ENCODE measurements at places on chromosomes 2 and 18.
A peak's percentile ranks its signal among the peaks of the same experiment; 100 is the strongest.

DNA sequence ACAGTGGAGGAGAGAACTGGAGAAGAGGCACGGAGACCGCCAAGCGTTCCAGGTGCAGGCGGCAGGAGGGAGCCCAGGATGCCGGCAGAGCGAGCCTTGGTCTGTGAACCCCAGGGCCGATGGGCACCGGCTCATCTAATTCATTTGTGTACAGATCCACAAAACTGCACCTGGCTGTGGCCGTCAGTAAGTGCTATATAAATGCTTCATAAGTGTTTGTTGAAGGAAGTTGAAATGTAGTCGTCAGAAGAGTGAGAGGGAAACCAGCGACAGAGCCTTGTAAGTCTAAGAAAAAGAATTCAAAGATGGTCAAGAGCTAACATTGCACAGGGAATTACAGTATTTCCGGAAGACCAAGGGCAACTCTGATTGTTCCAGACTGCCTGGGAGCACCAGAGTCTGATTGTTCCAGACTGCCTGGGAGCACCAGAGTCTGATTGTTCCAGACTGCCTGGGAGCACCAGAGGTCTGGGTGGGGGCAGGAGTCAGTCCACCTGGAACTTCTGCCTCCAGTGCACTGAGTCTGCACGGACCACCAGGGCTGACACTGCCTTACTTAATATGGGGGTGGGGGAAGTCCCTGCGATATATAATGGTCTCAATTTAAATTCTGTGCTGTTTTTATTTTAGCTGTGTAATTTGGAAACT lies 112.3 kb downstream of the BCL2 start:
- DNase-seq = no peak

GRCh38 chr2:44290261-44290660 lies 15.0 kb downstream of the SLC3A1 start:
- DNase-seq = no peak

GRCh38 chr2:159501743-159502142 lies 114.6 kb downstream of the BAZ2B start:
- DNase-seq = no peak

DNA sequence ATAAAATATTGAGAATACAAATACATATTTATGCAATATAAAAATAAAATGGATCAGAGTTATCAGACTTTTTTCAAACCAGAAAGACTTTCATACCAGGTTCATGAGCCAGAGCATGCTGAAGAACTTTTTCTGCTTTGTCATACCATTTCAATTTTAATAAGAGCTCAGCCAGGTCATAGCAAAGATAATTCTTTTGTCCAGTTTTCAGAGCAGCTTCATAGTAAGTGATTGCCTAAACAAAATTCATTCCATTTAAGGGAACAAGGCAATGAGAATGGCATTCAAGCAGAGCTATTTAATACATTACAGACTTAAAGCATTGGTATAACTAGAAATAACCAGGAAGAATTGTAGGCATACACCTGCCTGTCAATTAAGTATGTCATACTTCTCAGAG lies 42.3 kb downstream of the TTC21B start:
- DNase-seq = no peak

- no peak for DNase-seq
These were observed 61.2 kb upstream of the RAB27B start for GRCh38 chr18:54767098-54767497.

- no peak for DNase-seq
These were observed 27.5 kb downstream of the ZNF516 start for GRCh38 chr18:76467371-76468190.

DNA sequence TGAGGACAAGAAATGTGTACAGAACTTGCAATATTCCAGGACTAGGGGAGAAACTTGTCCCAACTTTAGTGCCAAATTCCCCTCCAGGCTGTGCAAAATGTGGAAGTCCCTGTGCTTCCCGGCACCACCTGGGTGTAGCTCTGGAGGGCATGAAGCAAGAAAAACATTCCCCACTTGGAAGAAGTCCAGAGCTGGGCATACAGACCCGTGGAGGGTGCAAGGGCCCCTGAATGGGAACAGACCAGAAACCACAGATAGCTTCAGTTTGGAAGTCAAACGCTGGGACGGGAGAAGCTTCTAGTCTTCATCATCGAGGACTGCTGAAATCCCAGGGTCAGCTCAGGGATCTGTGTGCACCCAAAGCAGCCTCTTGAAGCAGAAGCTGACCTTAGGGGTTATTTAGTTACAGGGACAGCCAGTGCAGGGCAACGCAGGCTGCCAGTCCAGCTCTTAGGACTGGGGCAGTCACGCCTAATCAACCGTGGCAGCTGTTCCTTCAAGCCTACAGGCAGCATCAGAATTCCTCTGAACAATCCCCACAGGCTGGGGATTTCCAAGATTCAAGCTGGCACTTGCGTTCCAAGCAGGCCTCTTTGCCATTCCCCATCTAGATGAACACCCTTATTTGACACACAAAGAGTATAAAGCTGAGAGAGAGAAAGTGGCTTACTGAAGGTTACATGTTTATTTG lies 269.4 kb downstream of the LOXHD1 start:
- no peak for DNase-seq

DNA sequence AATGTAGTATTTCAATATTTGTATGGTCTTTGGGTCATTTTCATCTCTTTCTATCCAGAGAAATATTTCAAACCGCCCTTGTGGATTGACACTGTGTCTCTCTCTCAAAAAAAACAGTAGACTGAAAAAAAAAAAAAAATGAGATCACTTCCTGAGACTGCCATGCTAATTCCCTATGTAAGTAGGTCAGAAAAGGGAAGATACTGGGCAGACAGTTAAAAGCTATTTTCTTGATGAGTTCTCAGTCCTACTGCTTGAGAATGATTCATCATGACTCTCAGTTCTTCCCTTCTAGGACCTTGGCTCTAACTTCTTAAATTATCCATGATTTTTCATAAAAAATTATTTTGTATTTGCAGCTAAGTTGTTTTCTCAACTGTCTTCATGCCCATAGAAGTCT lies 672.3 kb upstream of the REG3G start:
- no peak for DNase-seq

- no peak for DNase-seq
These were observed 249.0 kb downstream of the DYSF start for GRCh38 chr2:71702071-71702970.

DNA sequence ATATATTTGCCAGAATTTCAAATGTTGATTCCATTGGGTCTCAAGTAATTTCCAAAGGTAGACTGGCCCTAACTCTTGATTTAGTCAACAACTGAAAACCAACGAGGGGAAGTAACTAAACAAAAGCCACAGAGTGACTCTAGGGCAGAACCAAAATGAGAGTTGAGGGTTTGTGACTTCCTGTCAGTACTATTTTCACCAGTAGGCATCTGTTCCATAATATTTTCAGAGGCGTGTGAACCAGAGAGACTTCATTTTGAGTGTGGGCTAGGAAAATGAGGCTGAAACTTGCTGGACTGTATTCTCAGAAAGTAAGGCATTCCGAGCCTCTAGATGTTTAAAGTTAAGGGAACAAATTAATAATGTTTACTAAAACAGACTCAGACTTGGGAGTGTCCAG lies 70.6 kb downstream of the GDF7 start:
- no peak for DNase-seq

DNA sequence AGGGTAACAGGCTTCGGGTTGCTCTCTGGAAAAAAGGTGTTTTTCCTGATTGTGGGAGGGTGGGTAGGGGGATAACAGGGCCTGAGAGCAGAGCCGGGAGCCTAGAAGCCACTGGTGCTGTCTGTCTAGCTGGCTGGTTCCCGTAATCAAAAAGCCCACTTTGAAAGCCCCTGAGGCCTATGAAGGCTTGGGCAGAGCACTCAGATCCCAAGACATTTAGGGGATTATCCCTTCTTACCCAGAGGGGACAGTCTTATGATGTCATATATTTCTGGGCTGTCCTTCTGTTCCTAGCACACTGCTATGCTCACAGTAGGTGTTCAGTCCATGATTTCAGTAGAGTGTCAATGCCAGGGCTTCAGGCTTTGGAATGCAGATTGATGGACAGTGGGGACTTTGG lies 45.1 kb downstream of the CELF4 start:
- DNase-seq = no peak

DNA sequence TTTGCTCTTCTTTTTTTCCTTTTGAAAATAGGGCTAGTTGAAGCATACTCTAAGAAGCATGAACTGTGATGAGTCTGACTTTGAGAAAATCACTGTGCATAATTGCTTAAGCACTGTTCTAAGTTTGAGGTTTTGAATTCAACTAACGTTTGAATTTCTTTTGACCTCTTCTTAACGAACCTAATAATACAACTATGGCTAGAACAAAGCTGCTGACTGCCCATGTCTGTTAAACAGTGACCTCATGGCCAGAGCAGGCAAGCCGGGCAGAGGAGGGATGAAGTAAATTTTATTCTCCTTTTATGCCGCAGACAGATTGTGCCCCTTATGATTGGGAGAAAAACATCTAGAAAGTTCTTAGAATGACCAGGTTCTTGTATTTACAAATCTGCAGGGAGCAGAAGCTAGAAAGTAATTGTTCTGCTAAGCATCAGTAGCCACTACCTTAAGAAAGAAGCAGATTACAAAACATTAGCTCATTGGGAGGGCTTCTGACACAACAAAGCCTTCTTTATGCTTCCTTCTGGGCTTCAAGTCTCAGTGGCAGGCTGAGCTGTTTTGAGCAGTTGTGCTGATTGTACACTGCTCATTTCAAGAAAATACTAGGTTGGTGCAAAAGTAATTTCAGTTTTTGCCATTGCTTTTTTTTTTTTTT lies 97.8 kb upstream of the RASGRP3 start:
- no peak for DNase-seq

DNA sequence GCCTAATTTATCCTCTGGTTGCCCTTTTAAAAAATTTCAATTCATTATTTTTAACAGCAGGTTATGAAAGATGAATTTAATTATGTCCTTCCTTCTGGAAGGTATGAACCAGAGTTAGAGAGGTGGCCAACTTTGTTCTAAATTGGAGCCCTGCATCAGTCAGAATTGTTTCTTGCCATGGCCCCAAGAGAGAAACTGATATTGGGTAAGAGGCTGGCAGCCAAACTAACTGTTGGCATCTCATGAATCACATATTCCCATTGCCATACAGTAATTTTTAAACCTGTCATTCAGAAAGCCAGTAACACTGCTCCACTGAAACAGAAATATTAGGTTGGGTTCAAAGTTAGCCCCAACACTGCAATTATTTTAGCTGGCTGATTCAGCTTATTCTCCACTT lies 67.4 kb downstream of the SMAD2 start:
- no peak for DNase-seq

GRCh38 chr2:105394951-105395611 lies 3.8 kb downstream of the FHL2 start:
- no peak for DNase-seq

DNA sequence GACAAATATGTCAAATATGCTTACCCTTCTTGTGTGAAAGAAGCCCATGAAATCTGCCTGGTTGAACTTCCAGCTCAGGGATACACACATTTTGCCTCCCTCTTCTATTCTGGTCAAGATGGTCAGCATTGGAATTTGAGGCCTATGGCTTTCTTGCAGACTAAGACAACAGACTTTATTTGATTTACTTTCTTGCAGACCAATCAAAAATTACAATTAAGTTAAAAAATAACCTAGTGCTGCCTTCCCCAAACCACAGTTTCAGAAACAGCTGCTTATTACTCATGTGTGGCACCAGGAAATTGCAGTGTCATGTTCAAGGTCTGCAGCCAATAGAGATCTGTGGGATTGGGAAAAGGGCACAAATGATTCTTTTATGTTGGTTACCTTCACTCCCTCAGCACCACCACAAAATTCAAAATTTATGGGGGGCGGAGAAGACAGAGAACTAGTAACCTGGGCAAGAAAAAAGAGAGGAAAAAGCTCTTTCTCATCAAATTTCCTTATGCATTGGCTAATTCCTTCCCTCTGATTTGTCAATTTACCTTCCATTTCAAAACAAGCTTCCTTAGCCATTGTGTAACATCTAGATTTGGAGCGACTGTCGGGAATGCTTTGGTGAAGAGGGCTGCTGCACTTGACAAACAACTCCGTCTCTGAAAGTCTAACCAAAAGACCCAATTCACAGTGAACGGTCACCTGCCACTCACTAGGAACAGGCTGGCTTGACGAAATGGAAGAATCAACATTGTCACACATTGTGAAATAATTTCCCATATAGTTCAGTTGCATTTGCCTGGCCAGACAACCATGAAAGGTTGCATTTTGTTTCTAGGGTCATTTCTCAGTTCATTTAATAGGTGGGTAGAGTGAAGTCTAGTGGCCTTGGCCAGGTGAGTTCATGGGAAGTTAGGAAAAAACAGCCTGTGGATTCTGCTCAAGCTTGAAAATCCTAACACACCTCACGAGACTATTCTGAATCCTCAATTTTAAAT lies 100.4 kb upstream of the FZD5 start:
- DNase-seq = peak; percentile 58

DNA sequence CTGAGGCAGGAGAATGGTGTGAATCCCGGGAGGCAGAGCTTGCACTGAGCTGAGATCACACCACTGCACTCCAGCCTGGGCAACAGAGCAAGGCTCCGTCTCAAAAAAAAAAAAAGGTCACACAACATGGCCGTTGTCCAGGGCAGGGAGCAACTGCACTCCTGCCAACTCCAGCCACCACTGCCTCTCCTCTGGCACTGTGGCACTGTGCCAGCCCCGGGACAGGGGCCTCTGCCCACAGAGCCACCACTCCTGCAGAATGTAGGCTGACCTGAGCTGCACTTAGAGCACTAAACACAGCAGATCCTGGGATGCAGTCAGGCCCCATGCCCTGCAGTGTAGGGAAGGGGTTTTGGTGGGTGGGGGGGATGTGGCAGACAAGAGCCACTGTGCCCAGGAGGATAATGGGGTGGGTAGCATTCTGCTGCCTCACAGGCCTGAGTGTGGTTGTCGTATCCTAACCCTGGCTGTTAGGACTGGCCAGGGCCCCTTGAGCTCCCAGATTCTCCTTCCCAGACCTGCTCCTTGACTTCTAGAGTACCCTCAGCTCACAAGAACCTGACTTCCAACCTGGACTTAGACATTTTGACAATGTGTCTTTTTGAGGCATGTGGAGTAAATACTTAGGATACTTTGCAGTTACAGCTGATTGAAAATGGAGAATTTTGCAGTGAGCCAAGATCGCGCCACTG lies 69.4 kb upstream of the SH3RF3 start:
- no peak for DNase-seq

DNA sequence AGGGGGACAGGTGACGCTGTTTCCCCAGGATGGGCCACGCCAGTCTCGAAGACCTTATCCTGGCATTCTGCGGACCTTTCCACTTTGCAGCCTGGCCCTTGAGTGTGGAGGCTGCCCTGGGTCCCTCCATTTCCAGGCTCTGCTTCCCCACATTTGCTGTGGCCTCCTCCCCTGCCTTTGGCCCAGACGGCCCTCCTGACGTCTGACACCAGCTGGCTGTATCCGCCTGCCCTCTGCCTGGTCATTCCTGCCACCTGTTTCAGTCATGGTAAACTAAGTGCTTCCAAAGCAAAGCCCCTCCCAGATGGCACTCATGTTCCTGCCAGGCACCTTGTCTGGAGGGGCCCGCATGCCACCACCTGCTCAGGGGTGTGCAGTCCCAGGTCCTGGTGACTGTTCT lies 95.1 kb downstream of the ASB1 start:
- no peak for DNase-seq

DNA sequence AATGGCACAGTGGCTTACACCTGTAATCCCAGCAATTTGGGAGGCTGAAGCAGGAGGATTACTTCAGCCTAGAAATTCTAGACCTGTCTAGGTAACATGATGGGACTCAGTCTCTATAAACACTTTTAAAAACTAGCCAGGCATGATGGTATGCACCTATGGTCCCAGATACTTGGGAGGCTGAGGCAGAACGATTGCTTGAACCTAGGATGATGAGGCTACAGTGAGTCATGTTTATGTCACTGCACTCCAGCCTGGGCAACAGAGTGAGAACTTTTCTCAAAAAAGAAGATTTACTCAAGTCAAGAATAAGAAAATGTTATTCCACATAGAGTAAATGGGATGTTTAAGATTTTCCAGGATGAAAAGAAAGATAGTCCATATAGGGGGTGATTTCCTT lies 158.6 kb downstream of the HNMT start:
- no peak for DNase-seq

GRCh38 chr2:183671233-183671632 lies 547.0 kb downstream of the NUP35 start:
- no peak for DNase-seq
